ENCODE measurements at places on chromosomes 3 and 15.

GRCh38 chr3:78314327-78314726, 1274.4 kb downstream of the ROBO2 start:
- no peak for DNase-seq

GRCh38 chr15:77573802-77574201, 58.9 kb downstream of the LINGO1 start:
- no peak for DNase-seq

DNA sequence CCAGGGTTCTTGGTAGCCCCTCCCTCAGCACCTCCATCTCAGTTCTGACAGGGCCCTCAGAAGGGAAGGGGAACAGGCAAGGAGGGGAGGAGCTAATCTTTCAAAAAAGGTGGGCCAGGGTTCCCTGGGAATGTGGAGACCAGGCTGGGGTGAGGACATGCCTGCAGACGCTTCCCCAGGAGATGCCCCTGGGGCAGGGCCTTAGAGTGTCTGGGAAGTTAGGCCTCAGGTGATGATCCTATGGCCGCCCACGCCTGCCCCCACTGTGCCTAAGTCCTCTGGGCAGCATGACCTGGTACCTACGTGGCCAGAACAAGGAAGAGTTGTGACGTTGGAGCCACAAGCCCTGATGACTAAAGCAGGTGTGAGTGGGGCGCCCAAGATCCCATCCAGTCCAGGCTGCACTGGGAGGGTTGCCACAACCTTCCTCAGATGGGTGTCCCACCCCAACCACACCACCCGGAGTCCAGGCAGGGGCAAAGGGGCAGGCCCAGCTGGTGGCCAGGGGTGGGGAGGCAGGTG, 3.9 kb upstream of the SEMA3B start:
- DNase-seq: no peak

DNA sequence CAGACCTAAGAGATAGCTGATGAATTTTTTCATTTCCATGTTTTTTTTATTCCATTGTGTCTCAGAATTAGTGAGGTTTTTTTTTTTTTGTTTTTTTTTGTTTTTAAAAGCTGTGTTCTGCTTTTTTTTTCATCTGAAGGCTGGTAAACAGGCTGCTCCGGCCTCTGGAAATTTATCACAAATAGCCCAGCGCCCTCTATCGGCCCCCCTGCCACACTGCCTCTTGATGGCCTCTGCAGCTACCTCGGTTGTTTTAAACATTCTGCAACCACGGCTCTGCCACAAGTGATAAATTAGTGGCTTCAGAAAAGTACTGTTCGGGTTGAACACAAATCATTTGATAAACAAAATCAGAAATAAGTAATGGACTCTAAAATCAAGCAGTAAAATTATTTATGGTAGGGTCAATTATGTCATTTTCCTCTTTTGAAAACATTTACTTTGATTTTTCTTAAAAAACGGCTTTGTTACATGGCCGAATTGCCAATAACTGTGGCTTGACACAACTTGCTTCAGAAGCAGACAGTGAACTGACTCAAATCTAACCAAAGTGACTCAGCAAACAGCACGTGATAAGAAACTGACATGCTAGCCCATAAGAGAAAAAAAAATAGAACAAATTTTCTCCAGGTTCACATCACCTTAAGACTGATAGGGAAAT, 87.8 kb downstream of the RSL24D1 start:
- DNase-seq: peak; percentile 14

- no peak for DNase-seq
Observed at GRCh38 chr15:87986776-87987175, 269.8 kb downstream of the NTRK3 start.

- DNase-seq: no peak
Observed at GRCh38 chr3:195758721-195759353, 38.1 kb downstream of the MUC20 start.

- no peak for DNase-seq
Observed at GRCh38 chr3:64254443-64254842, 29.2 kb upstream of the PRICKLE2 start.

Measured in CD14-positive monocyte (primary cell).